ENCODE measurements at places on chromosomes 5 and 9.

DNA sequence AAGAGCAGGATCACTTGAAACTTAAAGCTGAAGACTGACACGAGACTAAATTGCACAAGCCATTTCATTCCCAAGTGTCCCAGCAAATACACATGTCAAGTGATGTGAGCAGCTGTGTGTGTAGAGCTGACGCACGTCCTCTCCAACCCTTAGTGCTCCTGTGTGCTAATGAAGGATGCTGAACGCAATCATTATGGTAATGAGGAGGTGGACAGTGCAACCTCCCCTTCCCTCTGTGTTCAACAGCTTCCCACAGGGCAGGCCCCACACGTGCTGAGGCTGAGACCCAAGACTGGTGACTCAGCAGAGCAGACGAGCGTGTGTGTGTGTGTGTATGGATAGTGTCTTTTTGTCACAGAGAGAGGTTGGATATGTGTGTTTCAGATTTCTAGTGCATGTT, 702.1 kb downstream of the SEMA5A start:
- DNase-seq, result no peak

DNA sequence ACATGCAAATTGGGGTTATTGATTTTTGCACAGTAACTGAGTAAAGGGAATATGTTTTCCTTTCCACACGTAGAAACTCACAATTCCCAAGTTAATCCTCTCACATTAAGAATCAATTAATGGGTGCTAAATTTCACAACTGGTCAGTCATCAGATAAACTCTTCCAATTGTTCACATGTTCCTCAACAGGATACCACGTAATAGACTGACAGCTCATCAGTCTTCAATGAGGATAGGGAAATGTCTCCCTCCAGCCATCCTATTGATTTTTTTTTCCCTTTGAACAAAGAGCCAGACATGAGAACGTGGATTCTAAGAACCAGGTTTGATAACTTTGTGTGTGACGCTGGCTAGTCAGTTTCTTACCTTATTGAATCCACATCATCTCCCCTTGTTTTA, 768 bp upstream of the CER1 start:
- no peak for DNase-seq

DNA sequence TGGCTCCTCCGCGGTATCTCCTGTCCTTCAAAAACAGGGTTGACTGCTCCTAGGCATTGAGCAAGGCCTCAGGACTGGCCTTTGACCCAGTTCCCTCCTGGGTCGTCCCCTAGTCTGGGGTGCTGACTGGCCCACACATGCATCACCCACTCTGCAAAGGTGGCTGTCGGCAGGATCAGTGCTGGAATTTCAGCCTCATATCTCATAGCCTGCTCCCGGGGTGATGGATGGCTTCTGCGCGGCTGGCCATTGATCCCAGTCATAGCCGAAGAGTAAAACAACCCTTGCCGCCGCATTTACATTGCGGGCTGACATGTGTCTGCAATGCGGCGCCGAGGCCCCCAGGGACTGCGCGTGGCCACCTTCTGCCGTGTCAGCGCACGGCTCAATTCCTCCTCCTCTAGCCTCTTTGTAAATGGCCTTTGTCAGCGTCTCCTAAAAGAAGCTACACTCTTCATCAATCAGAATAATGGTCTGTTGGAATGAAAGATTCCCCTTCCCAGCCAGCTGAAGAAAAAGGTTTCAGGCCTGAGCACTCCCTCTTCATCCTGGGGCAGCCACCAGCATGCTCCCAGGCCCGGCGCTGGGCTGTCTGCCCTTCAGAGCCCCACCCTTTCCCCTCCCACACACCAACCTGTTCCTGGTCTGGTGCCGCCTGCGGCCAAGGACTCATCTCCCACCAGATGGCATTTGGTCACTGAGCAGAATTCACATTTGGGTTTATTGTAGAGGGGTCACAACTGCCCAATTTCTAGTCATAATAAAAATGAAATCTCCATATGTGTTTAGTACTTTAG, 159.0 kb downstream of the PJA2 start:
- DNase-seq, result no peak

DNA sequence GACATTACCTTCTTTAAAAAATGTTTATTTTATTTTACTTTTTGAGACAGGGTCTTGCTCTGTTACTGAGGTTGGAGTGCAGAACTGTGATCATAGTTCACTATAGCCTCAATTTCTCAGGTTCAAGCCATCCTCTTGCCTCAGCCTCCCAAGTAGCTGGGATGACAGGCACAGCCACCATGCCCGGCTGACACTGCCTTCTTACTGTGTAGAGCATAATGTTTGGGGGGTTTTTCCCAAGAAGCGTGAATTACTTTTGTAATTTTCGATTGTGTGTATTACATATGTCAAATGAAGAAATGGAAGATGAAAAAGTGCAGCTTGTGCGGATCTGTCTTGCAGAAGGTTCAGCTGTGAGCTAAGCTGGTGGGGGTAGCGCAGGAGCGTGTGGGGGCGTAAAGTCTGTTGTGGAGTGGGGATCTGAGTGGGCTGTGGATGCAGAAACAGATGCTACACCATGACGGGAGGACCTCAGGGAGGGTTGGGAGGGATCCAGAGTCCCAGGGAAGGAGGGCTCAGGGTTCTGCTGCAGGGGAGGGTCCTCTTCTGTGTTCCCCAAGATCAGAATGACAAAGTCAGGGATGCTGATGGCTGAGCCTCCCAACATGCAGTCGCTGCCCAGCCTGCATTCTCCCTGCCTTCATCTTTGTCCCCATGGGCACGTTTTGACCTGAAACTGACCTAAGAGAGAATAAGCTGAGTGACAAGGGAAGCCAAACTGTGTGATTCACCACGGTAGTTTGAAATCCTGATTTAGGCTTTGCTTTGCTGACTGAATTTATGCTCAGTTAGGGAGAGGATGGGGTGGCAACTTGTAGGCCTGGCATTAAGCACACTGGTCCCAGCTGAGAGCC, 6.8 kb upstream of the ANKRD33B start:
- DNase-seq, result no peak

DNA sequence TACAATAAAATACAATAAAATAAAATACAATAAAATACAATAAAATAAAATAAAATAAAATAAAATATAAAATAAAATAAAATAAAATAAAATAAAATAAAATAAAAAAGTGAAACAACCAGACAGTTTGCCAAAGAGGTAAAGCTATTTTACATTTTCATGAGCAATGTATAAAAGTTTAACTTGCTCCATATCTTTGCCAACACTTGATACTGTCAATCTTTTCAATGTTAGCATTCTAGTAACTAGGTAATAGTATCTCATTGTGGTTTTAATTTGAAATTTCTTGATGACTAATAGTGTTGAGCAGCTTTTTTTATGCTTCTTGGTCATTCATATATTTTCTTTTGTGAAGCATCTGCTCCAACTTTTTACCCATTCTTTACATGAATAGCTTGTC, 17.3 kb downstream of the TTC33 start:
- DNase-seq, result no peak

DNA sequence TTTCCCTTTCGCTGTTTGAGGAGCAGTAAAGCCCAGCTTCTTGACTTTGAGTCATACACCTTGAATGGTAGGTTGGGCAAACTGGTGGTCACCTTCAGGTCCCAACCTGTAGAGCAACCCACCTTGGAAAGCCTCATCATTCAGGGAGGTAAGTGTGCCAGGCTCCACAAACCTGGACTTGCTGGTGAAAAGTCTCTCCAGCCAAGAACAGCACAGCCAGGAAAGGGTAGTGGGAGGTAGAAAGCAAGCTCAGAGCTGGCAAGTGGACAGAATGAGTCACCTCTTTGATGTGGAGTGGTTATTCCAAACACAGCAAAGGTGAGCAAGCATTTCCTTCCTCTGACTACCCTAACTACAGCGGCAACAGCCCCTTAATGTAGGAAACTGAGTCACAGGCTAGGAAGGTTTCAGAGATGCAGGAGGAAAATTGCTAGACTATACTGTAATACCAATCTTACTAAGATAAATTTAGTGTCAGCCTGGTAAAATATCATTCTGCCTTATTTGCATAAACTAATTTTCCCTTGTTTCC, 117.5 kb upstream of the MTAP start:
- DNase-seq, result no peak

GRCh38 chr5:1875281-1875842, 7.4 kb downstream of the IRX4 start:
- DNase-seq, result no peak

DNA sequence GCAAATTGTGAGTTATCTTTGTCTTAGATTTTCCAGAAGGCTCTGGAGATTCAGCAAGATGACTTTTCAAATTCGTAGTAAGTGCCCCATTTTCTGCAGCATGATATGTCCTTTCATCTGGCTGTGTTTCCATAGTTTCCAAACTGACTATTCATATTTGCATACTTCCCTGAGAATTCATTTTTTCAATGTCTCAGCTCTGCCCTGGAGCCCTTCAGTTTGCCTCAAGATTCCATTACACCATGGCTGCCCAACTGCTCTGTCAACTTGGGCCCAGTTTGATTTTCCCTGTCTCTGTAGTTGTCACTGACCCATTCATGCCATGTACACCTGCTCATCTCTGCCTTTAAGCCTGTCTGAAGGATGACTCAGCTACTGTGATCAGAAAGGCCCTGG, 94.2 kb upstream of the RUSC2 start:
- no peak for DNase-seq

DNA sequence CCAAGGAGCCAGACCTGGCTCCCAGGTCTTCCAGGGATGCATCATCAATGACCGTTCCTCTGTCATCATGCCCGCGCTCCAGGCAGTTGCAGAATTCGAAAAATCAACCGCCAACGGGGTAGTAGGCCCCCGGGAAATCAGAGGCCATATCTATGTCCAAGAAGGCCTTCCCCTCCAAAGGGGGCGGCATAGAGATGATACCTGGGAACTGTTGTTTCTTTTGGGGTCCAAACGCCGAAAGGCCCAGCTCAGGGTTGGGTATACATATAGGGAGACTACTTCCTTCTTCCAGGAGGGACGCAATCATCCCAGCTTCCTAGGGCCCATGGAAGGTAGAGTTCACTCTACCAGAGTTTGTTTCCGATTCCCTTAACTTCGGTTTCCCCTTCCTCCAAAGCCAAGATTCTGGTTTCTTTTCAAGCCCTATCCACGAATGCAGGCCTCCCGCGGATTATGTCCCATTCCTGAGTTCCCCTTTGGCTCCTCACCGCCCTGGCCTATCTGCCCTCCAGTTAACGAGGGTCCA, 754 bp downstream of the DCAF12 start:
- DNase-seq, result no peak

DNA sequence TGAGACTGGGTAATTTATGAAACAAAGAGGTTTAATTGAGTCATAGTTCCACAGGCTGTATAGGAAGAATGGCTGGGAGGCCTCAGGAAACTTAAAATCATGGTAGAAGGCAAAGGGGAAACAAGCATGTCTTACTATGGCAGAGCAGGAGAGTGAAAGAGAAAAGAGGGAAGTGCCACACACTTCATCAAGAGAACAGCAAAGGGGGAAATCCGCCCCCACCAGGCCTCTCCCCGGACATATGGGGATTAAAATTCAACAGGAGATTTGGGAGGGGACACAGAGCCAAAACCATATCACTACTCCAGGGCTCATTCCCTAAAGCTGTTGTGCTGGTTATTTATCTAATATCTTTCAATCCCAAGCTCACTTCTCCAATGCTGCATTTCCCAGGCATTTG, 50.2 kb upstream of the NR3C1 start:
- DNase-seq, result no peak

All from activated gamma-delta T cell treated with anti-CD3 and anti-CD28 coated beads, Interleukin-2, amount 50 U/mL, for 16 hours (primary cell).